ENCODE measurements at places on chromosomes 3 and 15.

GRCh38 chr3:184578218-184578617 is 16.6 kb downstream of the EPHB3 start:
- no peak for DNase-seq

DNA sequence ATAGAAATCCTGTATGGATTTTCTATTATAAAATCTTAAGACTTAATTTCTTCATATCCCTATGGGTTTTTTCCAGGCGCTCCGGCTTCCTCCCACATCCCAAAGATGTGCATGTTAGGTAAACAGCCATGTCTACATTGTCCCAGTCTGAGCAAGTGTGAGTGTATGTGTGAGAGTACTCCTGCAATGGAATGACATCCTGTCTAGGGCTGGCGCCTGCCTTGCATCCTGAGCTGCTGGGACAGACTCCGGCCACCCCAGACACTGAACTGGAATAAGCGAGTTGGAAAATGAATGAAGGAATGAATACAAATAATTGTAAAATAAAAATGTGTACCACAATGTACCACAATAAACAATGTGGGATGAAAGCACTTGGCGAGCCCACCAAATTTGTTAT is 69.2 kb downstream of the RFTN1 start:
- no peak for DNase-seq

GRCh38 chr15:71352125-71352524 is 236.9 kb downstream of the THSD4 start:
- no peak for DNase-seq

DNA sequence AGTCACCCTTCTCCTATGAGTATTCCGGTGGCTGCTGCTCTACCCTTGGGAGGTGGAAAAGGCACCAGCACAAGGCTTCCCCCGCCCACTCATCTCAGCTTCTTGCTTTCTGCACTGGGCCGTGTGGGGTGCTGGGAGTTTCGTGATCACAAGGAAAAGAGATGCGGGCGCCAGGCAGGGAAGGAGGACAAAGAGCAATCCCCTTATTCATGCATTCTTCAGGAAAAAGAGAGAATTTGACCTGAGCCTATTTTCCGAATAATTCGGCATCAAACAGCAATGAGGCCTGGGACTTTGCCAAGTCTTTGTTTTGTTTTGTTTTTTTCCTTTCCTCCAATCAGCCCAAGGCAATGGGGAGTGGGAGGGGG is 102.2 kb upstream of the LPP start:
- DNase-seq = peak; percentile 63

- DNase-seq = no peak
Measured at GRCh38 chr3:98735296-98735695, 27.8 kb upstream of the ST3GAL6 start.

- DNase-seq = no peak
Measured at GRCh38 chr3:13042715-13043271, 30.4 kb downstream of the IQSEC1 start.

DNA sequence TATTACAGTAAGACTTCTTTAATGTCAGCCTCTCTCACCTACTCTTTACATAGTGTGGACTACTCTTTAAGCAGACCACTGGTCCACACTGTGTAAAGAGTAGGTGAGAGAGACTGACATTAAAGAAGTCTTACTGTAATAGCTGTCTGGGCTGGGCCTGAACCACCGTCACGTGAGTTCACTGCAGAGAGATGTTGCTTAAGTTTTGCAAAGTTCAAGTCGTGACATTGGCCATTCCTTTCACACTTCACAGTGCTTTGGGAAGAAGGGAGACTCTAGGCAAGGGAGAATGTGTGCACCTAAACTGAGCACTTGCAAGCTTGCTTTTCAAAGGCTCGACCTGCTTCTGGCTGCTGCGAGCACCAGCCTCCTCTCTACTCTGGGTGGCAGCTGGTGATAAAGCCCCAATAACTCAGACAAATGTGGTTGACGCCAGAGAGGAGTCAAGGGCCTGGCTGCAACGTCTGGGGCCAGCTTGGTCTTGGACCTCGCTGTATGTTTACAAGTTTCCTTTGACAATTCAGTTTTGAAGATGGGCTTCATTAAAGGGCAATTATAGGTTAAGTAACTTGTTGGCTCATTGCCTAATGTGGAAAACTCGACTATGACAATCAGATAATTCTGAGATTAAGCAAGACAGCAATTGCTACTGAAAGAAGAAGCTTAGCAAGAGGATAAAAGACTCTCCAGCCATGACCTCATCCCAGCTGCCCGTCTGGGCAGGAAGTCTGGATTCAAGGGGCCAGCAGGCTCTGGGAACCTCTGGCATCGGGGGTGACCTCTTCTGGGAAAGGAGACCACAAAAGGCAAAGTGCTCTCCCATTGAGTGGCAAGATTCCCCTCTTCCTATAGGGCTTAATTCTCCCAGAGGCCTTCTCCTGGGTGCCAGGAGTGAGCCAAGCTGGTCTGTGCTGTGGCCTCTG is 242.1 kb upstream of the TLE3 start:
- DNase-seq = no peak

Measured in heart right ventricle (tissue), 16 donors.